Stimulated activated CD4-positive, alpha-beta T cell treated with anti-CD3 and anti-CD28 coated beads, Interleukin-1b, Interleukin-23, amount 100 ng/mL, for 1 hour (primary cell): ENCODE measurements at places on chromosomes 7 and 10.

DNA sequence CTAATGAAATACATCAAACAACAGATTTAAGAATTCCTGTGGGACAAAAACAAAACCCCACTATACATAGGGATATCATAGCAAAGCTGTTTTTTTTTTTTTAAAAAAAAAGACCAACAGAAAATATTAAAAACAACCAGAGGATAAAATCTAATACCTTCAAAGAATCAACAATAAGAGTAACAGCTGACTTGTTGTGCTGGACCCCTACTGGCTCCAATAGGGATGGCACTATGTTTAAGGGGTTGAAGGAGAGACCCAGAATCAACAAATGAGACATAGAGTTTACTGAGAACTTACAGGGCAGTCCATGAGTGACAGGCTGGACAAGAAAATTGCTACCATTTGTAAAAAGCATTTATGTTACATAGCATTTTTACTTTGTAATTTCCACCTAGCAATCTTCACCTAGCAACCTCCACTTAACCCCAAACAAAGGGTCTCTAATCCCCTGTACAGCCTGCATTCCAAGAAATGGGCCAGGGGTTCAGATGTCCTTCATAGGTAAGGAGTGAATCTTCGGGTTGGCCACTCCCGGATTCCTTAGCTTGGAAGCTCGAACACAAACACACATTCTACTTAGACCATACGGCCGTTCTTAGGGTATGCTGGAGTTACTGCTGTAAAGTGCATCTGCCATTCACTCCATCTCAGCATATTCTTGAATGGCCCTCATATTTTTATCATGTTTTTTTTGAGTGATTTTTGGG, 25.8 kb downstream of the ASZ1 start:
- DNase-seq: no peak

DNA sequence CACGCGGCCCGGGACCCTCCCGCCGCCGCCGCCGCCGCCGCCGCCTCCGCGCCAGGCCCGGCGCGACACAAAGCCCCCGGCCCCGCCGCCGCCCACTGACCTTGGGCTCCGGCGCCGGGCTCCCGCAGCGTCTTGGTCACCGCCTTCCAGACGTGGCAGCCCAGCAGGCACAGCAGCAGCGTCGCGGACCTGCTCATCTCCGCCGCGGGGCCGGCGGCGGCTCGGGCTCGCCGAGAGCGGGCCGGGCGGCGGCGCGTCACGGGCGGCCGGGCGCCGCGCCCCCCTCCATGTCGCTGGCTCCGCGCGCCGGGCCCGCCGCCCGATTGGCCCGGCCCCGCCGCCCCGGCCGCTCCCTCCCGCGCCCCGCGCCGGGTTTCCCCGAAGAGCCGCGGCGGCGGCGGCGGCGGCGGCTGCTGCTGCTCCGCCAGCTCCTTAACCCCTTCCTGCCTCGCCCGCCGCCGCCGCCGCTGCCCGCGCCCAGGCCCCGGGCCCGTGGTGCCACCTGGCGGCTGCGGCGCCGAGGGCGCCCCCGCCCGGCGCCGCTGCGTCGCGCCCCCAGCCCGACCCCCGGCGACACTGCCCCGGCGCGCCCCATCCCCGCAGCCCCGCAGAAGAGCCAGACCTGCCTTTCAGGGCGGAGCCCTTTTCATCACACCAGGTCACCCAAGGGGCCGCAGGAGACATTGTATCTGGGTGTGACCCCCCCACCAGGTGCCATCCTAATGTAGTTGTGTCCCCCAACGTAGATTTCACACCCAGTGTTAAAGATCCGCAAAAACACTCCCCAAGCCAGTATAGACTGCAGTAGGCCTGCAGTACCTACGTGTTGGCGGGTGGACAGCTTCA, at the start of gene FAM171A1:
FAM171A1 (minus strand) TSS at position 434 of the 846 bp plus-strand sequence; CDS start at position 197, 237 bp downstream.
- DNase-seq: peak; percentile 29

DNA sequence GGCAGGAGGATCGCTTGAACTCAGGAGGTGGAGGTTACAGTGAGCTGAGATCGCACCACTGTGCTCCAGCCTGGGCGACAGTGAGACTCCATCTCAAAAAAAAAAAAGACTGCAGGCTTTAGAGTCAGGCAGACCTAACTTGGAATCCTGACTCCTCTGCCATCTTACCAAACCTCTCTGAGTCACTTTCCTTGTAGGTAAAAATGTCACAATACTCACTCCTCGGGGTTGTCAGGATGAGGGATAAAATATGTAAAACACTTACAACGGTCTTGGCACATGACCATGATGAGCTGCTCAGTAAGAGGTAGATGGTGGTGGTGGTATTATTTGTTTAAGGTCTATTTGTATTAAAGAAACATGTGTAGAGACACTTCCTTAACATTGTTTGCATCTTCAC, 154.1 kb upstream of the PDE1C start:
- DNase-seq: no peak

- no peak for DNase-seq
Observed at GRCh38 chr7:122487131-122487530, 182.6 kb upstream of the FEZF1 start.

GRCh38 chr7:135159359-135160085, 11.0 kb downstream of the CYREN start:
- DNase-seq: no peak

DNA sequence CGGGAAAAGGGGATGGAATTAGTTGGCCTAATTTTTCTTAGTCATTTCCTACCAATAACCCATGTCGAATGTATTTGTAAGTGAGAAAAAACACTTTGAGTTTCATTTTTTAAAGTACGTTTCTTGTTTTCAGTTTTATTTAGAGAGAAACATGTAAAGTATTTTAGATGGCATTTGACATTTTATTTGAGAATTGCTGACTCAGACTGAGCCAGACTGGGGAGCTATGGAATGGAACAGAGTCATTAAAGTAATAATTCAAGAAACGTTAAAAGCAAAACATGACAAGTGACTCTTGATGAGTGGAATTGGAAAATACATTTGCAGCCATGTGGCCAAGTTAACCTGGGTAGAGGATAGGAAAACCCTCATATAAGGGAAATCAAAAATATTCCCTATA, 286.1 kb upstream of the NPSR1 start:
- no peak for DNase-seq

DNA sequence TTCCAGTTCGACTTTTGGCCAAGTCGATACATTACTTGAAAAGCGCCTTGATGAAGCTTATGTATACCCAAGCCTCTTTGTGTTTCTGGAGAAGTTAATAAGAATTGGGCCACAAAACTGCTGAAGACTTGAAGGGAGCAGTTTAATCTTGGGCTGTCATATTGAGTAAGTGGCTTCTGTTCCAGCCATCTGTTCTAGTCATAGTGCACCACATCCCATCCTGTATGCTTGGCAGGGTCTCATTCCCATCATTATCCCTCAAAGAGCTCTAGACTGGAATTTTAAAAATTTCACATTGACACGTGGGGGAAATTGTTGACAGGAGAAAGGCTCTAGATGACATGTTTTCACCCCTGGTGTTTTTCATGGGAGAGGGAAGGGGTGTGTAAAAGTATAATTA, 196.6 kb upstream of the PLPP4 start:
- DNase-seq: no peak

DNA sequence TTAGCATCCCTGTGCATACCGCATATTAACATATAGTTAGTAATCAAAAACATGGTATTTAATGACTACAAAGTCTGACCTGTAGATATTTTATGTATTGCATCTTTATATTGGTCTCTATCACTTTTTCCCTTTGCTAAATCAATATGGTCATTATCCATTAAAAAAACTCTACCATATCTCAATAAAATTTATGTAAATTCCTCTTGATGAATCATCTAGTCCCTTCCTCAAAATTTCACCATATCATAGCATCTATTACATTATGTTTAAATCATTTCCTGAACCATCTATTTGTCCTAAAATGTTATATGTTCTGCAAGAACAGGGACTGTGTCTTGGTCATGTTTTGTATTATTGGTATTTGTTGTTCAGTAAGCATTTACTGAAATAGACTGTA, 7.7 kb upstream of the ING3 start:
- no peak for DNase-seq

- DNase-seq: no peak
Observed at GRCh38 chr7:34952822-34953221, 84.5 kb downstream of the DPY19L1 start.

DNA sequence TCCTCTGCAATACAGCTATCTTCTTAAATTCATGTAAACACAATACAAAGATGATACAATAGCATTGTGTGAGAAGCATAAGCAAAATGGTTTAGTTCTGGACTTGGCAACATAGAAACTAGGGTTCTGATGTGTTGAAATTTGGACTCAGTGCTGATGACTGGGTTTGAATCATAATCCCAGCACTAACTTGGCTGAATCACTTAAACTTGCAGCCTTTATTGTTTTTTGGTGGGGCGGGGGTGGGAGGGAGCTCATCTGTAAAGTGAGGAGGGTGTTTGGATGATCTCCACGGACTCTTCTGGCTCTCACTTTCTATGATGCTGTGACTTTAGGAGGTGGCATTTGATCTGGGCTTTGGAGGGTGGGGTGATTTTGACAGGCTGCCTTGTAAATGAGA, 158.2 kb downstream of the WNT2 start:
- no peak for DNase-seq

DNA sequence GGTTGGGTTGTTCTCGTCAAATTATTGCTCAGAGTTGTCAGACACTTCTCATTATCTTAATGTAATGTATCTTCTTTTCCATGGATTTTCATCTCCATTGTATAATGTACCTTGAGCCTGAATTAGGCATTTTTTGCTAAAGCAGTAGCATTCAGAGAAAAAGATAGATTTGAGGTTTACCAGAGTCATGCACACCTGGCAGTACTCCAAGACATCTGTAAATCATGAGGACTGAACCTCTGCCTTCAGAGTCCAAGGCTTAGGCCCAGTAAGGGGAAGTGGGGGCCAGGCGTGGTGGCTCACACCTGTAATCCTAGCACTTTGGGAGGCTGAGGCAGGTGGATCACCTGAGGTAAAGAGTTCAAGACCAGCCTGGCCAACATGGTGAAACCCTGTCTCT, 624.3 kb upstream of the MBL2 start:
- no peak for DNase-seq

- no peak for DNase-seq
Observed at GRCh38 chr10:69645296-69646184, 15.5 kb downstream of the FAM241B start.

GRCh38 chr10:69409176-69409495, 7.6 kb downstream of the TACR2 start:
- no peak for DNase-seq

DNA sequence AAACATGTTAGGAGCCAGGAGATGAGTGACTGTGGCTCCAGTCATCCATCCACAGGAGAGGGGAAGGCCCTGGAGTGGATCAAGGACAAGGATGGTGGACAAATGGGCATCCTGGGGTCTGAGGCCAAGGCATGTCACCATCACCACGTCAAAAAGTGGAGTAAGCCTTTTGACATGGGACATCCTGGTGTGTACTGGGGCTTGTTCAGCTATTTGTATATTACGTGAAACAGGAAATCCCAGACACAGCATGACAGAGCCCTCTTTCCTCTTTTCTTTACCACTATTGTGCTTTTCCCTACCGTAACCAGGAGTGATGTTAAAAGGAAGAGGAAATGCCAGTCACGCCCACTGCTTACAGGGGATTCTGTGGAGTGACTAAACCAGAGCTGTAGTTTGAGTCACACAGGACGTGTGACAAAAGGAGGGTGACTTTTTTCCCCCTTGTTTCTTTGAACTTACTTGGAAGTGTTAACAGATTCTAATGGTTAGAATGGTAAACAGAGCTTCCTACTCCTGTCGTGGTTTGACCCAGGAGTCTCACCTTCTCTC, 15.4 kb downstream of the ACSL5 start:
- DNase-seq: no peak

GRCh38 chr7:4745971-4746919, 29.2 kb upstream of the AP5Z1 start:
- no peak for DNase-seq

- no peak for DNase-seq
Observed at GRCh38 chr10:24973163-24973562, 20.8 kb upstream of the PRTFDC1 start.

GRCh38 chr10:92327445-92328433, 36.8 kb downstream of the MARCHF5 start:
- DNase-seq: no peak

DNA sequence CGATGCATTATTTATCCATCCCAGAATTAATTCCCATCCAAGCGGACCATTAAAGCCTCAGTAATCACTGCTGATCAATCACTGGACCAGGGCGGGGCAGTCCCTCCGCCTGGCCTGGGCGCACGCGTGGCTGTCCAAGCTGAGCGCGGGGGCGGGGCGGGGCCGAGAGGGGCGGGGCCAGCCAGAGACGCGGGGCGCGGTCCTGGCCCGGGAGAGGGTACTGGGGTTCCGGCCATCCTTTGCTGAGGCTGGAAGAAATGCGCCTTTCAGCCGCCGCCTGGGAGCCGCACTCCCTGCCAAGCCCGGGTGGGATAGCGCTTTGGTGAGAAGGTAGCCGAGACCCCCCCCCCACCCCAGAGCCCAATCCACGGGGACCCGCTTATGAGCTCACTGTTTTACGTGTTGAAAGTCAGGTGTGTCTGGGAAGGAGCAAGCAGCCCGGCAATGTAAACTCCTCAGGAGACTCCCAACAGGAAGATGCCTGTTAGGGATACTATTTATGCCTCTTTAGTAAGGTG, at the start of gene ARHGAP22:
ARHGAP22 (minus strand) TSS at position 83 of the 518 bp plus-strand sequence. CDS start 277 bp downstream, outside the sequence.
- no peak for DNase-seq

GRCh38 chr10:110861476-110861875, 10.3 kb upstream of the PDCD4 start:
- no peak for DNase-seq

GRCh38 chr10:69328380-69328735, 50.1 kb downstream of the HK1 start:
- DNase-seq: no peak

DNA sequence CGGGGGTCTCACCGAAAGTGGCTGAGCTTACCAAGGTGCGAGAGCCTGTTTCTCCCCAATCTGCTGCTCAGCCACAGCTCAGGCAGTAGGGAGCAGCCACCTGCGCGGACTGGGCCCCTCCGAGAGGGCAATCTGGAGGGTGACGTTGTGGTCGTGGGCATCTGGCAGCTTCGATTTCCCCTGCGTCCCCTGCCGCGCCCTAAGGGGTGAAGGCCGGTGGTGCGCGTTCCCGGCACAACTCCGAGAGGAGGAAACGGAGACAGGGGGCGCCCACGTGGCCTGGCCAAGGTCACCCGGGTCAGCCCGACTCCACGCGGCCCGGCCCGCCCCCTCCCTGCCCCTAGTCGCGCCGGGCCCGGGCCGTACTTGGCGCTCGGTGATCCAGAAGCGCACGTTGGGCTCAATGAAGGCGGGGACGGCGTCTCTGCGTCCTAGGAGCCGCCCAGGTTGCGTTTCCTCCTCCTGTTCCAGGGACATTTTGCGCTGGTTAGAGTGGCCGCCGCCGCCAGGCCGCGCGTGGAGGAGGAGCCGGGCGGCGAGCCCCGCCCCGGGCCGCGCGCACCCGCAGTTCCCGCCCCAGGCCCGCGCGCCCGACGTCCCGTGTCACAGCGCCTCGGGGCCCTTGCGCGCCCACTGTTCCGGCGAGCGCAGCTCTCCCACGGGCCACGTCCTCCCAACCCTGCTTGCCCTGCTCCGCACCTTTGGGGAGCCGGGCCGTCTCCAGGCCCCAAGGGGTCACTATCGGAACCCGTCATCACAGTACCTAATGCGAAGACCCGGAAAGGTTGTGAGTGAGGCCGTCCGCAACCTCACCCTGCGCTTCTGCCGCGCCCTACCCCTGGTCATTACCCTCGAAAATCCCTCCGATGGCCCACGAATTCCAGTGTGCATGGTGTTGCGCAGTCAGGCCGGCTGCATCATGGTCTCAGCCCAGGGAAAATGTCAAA, at the start of gene SFXN4:
SFXN4 (minus strand) TSS at position 544 of the 947 bp plus-strand sequence; CDS start at position 477, 67 bp downstream.
- DNase-seq: peak; percentile 56
